Astrocyte of the cerebellum (primary cell): ENCODE measurements at places on chromosomes 16 and 17.

DNA sequence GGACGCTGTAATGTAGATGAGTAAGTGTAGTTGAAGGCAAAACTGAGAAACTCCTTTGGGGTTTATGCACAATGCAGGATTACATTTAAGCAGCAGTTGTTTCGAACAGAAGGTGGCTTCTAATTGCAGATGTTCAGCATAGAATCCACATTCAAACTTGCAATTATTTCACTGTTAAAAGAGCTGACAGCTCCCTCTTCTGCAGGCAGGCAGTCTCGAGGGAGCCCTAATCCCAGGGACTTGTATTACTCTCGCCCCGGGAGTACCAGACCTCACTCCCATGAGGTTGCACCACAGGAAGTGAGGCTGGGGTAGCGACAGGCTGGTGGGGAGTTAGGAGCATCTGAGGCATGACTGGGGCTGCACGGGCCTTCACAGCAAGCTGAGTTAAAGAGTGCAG lies 484.3 kb upstream of the EEF2KMT start:
- DNase-seq: no peak

GRCh38 chr17:34442387-34443111 lies 79.5 kb upstream of the CCL1 start:
- DNase-seq: no peak

DNA sequence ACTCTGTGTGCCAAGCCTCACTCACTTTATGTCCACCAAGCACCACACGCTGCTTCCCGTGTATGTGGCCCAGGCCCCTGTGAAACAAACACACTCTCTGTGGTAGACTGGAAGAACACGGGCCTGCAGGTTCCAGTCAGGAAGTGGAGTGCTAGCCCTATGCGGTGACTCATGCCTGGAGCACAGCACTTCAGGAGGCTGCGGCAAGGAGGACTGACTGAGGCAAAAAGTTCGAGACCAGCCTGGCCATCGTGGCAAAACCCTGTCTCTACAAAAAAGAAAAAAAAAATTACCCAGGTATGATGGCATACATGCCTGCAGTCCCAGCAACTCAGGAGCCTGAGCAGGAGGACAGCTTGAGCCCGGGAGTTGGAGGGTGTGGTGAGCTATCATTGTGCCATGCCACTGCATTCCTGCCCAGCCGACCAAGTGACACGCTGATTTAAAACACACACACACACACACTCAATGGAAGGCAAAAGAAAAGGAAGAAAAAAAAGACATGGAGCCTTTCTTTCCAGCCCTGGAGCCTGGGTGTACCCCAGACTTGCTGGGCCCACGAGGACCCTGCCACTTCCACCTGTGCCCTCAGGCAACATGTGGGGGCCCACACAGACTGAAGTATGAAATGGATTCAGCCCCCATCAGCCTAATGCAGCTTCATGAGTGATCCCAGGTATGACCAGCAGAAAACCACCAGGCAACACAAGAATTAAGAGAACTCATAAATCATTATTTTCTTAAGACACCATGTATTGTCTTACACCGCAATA lies 126.6 kb downstream of the ANKRD11 start:
- peak; percentile 59 for DNase-seq

- peak; percentile 47 for DNase-seq
Measured at GRCh38 chr16:56513972-56514371, 5.9 kb downstream of the BBS2 start.

- DNase-seq: peak; percentile 64
Measured at GRCh38 chr17:41695954-41696757, 7.5 kb downstream of the EIF1 start.

DNA sequence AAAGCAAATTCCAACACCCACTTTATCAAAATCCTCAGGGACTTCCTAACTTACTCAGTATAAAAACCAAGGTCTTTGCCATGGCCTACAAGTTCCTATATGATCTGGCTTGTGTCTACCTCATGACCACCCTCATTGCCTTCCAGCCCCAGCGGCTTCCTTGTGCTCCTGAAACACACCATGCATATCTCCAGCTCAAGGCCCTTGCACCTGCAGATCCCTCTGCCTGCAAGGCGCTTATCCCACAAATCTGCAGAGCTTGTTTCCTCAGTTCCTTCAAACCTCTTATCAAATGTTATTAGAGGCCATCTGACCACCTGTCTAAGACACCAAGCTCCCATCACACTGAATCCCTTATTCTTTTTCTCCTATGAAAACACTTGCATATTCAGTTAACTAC lies 2.6 kb downstream of the BBS2 start:
- no peak for DNase-seq

DNA sequence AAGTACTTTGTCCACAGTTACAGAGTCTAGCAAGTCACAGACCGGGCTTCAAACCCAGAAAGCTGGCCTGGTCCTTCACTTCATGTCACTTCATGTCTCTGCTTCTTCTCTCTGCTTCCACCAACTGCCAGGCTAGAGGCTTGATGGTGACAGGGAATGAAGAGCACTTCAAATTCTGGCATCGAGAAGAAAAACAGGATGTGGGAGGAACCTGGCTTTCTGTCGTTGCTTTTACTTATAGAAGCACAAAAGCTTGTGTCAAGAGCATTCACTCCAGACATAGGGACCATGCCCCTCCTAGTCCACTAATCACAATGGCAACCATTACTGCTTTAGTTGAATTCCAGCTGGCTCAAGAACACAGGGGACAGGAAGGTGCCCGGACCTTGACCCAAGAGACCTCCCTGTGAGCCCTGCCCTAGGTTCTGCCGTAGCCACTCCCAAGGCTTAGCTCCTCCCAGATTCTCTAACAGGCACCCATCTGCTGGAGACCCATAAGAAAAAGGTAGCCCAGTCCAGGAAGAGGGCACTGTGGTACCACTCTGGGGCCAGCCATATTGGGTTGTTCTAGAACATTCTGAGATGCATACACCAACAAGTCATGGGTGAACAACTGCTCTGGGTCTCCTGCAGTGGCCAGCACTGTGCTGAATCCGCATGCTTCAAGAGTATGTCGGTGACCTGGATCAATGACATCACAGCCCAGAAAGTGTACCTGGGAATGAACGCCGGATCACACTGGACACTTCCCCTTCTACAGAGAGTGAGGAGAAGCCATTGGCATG lies 181.8 kb downstream of the C16orf95 start:
- no peak for DNase-seq

DNA sequence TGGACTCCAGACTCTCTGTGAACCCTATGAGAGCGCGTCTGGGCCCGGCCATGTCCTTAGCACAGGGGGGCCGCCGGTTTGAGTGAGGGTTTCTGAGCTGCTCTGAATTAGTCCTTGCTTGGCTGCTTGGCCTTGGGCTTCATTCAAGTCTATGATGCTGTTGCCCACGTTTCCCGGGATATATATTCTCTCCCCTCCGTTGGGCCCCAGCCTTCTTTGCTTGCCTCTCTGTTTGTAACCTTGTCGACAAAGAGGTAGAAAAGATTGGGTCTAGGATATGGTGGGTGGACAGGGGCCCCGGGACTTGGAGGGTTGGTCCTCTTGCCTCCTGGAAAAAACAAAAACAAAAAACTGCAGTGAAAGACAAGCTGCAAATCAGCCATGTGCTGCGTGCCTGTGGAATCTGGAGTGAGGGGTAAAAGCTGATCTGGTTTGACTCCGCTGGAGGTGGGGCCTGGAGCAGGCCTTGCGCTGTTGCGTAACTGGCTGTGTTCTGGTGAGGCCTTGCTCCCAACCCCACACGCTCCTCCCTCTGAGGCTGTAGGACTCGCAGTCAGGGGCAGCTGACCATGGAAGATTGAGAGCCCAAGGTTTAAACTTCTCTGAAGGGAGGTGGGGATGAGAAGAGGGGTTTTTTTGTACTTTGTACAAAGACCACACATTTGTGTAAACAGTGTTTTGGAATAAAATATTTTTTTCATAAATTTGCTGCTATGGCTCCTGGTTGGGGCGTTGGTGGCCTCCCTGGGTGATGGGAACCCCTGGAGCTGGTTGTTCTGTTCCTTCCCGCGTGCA lies 23.1 kb downstream of the STAT5A start:
- peak; percentile 57 for DNase-seq

DNA sequence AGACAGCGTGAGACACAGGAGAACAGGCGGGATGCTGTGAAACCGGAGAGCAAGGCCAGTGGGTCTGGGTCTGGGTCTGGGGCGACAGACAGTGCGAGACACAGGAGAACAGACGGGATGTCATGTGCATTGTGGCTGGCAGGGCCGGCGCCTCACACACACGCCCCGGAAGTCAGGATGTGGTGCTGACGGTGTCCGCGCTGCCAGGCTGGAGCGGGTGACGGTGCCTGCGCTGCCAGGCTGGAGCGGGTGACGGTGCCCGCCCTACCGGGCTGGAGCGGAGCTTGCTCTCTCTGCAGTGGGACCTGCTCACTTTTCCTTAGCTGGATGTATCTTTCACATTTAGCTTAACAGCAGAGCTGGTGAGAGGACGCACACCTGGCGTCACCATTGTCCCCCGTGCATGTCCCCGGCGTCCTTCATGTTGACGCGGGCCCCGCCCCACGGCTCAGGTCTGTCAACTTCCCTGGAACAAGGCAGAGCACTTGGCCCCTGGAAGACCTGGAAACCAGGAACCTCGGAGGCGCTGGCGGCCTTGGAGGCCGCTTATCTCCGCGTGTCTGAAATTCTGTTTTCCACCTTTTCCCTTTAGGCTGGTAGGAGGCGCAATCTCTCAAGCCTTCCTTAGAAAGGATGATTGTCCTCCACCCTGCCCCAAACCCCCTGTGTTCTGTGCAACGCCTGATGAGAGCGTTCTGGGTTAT lies 43.0 kb upstream of the ZNF750 start:
- no peak for DNase-seq

- no peak for DNase-seq
Measured at GRCh38 chr17:74608511-74608910, 15.0 kb downstream of the CD300E start.

GRCh38 chr16:46787909-46788308 lies 39.8 kb upstream of the MYLK3 start:
- no peak for DNase-seq

DNA sequence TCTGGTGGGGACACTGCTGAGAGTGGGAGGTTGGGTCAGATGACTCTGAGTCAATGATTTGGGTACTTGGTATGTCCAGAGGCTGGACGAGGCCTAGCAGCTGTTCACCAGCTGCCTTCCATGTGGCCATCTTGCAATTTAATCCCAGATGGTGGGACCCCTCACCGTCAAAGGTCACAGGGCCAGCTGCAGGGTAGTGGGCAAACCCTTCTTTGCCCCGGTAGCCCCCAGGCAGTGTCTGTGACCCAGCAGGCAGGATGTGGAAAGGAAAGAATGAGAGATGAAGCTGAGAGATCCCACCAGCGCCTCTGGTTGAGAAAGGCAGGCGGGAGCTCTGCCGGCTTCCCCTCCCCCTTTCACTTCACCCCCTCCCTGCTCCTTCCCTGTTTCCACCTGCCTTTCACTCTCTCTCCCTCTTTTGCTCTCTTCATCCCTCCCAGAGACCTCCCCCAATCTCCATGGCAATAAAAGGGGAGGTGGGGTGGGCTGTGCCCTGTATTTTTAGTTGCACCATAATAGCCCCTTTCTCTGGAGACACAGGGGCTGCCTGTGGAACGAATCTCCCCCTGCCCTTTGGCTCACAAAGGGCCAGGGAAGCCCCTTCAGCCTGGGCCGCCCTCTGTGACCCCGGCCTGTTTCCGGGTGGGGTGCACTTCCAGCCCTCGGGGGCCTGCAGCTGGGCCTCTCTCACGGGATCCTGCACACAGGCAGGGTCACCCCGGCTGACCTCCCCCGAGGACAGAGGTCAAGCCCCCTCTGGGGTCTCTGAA lies 20.2 kb downstream of the CDK5RAP3 start:
- DNase-seq: no peak

- no peak for DNase-seq
Measured at GRCh38 chr16:56102183-56102686, 89.1 kb upstream of the GNAO1 start.

DNA sequence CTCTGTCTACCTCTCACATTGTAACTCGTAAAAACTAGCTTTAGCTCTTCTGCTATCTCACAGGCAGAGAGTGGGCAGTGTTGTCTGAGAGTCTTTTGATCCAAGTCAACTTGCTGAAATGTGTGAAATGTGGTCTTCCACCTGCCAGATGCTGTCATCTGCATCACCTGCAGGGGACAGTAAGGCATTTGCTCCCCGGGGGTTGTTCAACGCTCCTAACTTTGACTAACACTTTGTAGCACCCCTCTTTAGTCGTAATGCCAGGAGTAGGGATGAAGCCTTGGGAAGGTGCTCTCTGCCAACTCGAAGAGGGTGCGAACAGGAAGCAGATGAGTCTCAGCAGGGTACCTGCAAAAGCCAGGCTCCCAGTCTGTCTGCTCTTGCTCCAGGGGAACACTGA lies 36.1 kb downstream of the SNX11 start:
- no peak for DNase-seq
